A549 treated with dexamethasone at 1 μM for 4 hours (cell line): ENCODE measurements at places on chromosomes 13 and 19. TPM values are rescaled to one million over a fixed set of nuclear protein-coding genes. Genes with fewer than 3 reads are reported as not detected.

The ZNF112 gene
- 1.3 to 2.6 TPM (median 1.9 TPM) in 5 replicates for total RNA-seq

The ONECUT3 gene
- 0.01 TPM in 2 of 5 replicates, not detected in the others for total RNA-seq

The SGCG gene
- total RNA-seq, result not detected in 5 replicates

The SMIM44 gene
- not detected in 5 replicates for total RNA-seq

The TNNT1 gene
- 124 to 145 TPM (median 127 TPM) in 5 replicates for total RNA-seq

The C13orf42 gene
- total RNA-seq, result not detected in 5 replicates

The NXNL1 gene
- total RNA-seq, result not detected in 5 replicates

The DCLK1 gene
- 0.87 to 1.4 TPM (median 1.1 TPM) in 5 replicates for total RNA-seq

The CEACAM7 gene
- total RNA-seq, result 0.04 to 0.12 TPM (median 0.09 TPM) in 4 of 5 replicates, not detected in the other

The GNA15 gene
- total RNA-seq, result 0.04 to 0.09 TPM (median 0.08 TPM) in 5 replicates

The CLEC4M gene
- not detected in 5 replicates for total RNA-seq

The NKPD1 gene
- total RNA-seq, result 0.56 to 1.1 TPM (median 0.95 TPM) in 5 replicates

The CYP2S1 gene
- total RNA-seq, result 16.1 to 27.3 TPM (median 23.6 TPM) in 5 replicates

The C1QTNF9B gene
- not detected in 5 replicates for total RNA-seq

The CRB3 gene
- total RNA-seq, result 2.6 to 3.8 TPM (median 3.5 TPM) in 5 replicates

The FOSB gene
- total RNA-seq, result 8.6 to 13.4 TPM (median 11.1 TPM) in 5 replicates

The CAPS gene
- total RNA-seq, result 0.68 to 1.9 TPM (median 1.7 TPM) in 5 replicates

The LACC1 gene
- 3.2 to 4.2 TPM (median 3.9 TPM) in 5 replicates for total RNA-seq

The ZNF525 gene
- 0.19 to 0.40 TPM (median 0.29 TPM) in 5 replicates for total RNA-seq

The KLK6 gene
- total RNA-seq, result 0.15 to 0.56 TPM (median 0.21 TPM) in 5 replicates
